ENCODE measurements at places on chromosomes 13 and 19. TPM values are rescaled to one million over a fixed set of nuclear protein-coding genes. Genes with fewer than 3 reads are reported as not detected.
A peak's percentile ranks its signal among the peaks of the same experiment; 100 is the strongest.

DNA sequence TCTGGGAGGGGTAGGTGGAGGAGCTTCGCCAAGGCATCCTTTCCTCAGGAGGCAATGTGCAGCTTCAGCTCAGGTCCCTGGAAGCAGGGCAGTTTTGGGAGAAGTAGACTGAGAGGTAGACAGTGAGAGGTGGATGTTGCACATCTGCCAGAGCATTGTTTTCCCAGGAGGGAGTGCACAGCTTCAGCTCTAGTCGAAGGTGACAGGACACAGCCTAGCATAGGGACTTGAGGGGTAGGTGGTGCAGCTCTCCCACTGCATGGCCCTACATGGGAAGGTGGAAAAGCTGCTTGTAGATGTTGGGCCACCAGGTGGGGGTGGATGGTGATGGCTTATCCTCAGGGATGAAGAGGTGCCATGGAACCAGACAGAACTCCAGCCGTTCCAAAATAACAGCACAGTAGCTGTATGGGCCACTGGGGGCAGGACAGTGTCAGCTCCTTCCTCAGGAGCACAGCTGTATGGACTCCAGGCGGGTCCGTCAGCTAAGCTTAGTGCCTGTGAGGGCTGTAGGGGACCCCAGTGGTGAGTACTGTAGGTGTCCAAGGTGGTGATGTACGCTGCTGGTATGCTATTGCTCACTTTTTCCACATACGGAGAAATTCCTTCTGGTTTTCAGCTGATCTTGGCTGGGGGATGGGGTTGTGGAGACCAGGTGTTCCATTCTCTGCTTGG is 17.4 kb upstream of the ZNF543 start:
- no peak for DNase-seq

DNA sequence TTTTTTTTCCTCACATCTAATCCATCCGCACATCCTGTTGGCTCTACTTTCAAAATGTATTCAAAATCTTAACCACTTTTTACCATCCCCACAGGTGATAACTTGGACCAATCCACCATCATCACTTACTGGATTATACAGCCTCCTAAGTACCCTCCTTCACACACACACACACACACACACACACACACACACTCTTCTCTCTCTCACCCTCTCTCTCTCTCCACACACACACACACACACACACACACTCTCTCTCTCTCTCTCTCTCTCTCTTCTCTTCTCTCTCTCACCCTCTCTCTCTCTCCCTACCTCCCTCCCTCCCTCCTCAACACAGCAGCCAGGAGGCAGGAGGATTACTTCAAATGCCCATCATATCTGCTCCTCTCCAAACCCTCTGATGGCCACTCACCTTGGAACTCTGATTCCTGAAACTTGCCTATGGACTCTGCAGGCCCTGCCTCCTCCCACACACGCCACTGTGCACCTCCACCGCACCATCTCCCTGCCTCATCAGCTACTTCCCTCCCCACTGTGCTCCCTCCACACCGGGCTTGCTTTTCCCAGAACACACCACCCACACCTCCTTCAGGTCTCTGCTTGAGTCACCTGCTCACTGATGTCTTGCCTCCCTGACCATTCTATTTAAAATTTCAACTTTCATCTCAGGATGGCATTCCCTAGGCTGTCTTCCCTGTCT is 39.7 kb downstream of the RCBTB2 start:
- no peak for DNase-seq

DNA sequence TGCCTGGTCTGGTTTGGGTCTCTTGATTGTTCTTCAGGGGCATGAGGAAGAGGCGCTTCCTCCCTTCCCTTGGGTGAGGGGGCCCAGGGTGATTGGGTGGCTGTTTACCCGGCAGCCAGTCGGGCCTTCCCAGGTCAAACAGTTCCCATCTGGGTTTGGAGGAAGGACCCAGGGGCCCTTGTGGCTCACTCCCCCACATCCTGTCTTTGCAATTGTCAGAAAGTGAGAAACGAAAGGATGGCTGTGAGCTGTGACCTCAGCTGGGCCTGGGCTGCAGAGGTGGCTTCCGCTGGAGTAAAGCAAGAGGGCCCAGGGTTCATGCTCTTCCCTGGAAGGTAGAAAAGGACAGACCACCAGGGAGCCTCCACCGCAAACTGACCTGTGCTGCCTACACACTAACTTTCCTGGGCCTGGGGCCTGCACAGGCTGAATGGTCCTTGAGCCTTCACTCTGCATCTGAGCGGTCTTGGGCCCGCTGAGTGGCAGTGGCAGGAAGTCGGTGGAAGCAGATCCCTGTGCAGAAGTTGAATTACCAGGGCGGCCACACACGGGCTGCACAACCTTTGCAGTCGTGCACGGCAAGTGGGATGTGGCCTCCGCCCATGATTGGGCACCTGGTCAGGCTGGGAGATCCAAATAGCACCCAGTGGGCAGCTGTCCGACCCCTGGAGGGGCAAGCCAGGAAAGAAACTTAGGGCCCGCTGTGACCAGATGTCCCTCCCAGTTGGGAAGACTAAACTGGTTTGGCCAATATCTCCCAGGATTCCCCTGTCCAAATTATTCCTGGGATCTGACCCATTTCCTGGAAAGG is 5.3 kb upstream of the CD79A start:
- peak; percentile 74 for DNase-seq

DNA sequence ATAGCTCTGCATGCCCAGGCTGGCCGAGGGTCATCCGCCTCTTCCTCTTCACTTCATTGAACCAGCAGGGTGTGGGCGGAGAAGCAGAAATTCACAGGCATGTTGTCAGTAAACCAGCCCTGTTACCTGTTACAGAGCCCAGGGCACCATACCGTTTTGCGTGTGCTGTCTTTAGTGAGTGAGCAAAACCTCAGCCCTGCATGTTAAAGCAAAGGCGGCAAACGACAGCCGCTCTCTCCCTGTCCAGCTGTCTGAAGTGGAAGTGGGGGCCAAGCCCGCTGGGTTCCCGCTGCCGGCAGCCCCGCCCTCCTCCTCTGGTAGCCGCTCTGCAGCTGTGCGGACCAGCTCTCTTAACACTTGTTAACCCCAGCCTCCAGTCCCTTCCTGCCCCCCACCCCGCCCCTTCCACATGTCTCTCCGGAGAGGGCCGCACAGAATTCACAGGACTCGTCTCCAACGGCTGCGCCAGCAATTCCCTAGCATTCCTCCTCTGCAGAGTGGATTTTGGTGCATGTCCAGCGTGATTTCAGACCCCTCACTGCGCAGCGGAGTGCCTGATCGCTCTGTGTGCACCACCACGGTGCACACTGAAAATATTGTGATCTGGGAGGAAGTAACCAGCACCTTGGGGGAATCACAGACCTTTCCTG is 12.7 kb downstream of the KLHL26 start:
- no peak for DNase-seq

- no peak for DNase-seq
Measured at GRCh38 chr19:18385675-18386542, at the start of gene GDF15. TSS of gene GDF15 (plus strand) at chr19:18386158. CDS start at chr19:18386190, 32 bp downstream.

DNA sequence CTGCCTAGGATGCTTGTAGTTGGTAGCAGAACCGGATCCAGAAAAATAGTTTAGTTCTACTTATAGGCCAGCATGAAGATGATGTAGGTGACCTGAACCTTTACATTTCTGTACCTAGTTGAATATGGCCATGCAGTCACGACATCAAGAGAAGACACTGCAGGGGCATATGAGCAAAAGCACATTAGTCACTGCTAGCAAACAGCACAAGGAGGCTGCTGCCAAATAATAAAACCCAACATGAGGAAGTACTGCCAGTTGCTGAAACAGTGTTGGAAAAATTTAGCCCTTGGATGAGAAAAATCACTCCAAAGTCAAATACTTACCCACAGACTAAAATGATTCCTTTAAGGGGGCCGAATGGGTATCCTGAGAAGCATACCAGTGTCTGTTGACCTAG is 20.8 kb downstream of the ERICH6B start:
- DNase-seq, result no peak

DNA sequence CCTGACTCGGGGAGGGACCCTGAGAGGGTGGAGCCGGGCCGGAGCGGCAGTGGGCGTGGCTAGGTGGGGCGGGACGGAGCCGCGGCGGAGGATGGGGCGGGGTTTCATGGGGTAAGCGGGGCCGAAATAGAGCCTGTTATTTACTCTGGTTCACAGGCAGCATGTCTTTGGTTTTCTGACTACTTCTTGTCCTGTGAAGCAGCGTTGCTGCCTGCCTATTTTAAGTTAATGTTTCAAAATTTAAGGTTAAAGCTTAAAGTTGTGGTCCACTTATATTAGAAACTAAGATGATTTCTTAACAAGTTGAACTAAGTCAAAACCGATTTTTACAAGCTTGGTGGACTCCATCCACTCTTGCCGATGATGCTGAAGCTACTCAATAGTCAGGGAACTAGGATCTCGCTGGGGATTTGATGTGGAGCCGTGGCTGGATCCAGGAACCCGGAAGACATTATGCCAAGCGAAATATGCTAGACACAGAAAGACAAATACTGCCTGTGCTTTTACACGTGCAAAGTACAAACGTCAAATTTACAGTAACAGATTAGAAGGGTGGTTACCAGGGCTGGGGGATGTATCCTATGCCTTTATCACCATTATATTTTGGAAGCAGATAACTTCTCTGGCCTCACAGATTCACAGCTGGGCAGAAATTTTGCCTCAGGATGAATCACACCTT is 433 bp upstream of the ZNF616 start:
- no peak for DNase-seq

GRCh38 chr19:6275170-6275744 is 4.5 kb downstream of the MLLT1 start:
- no peak for DNase-seq

GRCh38 chr13:44379885-44380284 is 6.3 kb downstream of the SERP2 start:
- no peak for DNase-seq

DNA sequence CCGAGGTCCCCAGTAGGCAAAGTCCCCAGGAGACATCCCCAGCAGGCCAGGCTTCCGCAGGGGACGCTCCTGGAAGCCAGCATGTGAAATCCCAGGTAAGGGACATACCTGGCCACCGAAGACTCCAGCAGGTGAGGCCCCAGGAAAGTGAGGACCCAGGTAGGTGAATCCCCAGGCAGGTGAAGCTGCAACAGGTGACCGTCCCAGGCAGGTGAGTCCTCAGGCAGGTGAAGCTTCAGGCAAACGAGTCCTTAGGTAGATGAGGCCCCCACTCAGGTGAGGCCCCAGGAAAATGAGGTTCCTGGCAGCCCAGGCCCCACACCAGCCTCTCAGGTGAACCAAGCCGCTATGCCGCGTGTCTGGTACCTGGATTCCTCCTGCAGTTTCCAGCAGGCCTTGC is 8.3 kb downstream of the FUT6 start:
- DNase-seq, result no peak

DNA sequence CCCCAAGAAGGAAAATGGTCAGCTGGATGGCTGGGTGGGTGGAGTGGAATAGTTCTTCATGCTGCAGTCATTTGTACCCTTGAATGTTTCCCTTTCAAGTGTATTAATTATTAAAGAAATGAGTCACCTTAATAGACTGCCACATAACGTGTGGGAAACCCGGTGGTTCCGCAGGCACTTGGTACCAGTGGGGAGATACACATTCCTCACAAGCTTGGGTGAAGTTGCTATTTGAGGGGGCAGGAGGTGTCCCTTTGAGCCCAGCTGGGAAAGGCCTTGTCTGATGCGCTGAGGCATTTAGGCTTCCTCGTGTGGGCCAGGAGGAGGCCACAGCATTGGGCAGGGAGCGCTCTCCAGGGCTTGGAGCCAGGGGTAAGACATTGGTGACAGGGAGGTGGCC is 57.7 kb downstream of the ATP8A2 start:
- no peak for DNase-seq

GRCh38 chr13:98632961-98633360 is 56.1 kb upstream of the STK24 start:
- DNase-seq, result no peak

- no peak for DNase-seq
Measured at GRCh38 chr19:3625996-3626472, 556 bp downstream of the CACTIN start.

DNA sequence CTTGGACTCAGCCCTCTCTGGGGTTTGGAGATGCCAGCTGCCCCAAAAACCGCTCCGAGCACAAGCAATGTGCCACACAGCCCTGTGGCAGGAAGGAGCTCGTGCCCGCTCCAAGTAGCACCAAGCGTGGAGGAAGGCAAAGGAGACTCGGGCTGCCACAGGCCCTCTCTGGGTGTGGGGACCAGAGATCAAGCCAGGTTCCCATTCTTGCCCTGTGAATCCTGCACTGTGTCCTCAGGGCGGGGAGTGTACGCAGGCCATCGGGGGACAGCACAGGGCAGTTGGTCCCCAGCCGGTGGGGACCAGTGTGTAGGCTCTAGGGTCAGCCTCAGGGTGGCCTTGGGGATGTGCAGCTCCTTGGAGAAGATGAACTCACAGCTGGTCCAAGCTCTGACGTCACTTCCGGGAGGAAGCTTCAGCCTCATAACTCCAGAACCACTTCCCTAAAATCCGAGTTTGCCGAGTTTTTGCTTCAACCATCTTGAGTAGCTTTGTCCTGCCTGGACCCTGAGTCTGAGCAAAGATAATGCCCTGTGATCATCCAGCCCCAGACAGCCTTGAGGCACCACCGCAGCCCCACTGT is 9.3 kb upstream of the CPAMD8 start:
- no peak for DNase-seq

- no peak for DNase-seq
Measured at GRCh38 chr13:43303033-43303729, 279.8 kb downstream of the DNAJC15 start.

DNA sequence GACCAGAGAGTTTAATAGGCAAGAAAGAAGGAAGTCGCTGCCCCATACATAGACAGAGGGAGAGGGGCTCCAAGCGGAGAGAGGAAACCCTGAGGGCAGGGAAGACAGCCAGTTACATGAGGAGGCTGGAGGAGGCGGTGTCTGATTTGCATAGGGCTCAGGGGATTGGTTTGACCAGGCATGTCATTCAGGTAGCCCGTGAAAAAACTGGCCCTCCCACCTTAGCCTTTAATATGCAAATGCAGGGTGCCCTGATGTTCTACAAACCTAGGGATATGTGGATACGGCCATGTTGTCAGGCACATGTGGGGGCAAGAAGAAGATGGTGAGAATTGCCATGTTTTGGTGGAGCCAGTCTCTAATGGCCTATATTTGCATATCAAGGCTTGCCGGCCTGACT is 1461.6 kb downstream of the PCDH9 start:
- no peak for DNase-seq

- DNase-seq, result no peak
Measured at GRCh38 chr13:24938966-24939365, 157.0 kb upstream of the PABPC3 start.

DNA sequence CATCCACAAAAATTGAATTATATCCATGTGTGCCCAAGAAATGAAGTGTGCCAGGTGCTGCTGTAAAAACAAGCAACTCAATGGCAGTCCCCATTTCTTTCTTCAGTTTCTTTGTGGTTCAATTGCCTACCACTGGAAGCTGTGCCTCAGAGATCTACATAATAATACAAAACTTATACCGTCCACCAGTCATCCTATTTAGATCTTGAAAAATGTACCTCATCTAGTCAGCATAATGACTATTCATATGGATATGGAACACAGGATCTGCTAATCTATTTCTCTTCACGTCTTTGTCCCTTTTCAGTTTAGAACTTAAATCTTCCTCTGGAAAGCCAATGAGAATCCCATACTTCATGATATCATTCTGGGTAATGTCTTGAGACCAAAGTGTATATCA is 648.5 kb downstream of the PCDH9 start:
- DNase-seq, result no peak

The LIG1 gene
- 119 TPM for total RNA-seq

The WDR88 gene
- not detected for total RNA-seq

The ATP8A2 gene
- total RNA-seq, result 0.11 TPM

The C13orf42 gene
- not detected for total RNA-seq

The LYPD5 gene
- total RNA-seq, result 0.14 TPM

The KLHL1 gene
- not detected for total RNA-seq

The ZNF878 gene
- 0.98 TPM for total RNA-seq

The SMIM44 gene
- not detected for total RNA-seq

The STRN4 gene
- total RNA-seq, result 96.2 TPM
